ENCODE measurements at places on chromosomes 7 and 10.

- DNase-seq: no peak
Measured at GRCh38 chr10:132702601-132703418, 83.1 kb downstream of the NKX6-2 start.

- no peak for DNase-seq
Measured at GRCh38 chr7:56063500-56063881, 595 bp upstream of the SUMF2 start.

DNA sequence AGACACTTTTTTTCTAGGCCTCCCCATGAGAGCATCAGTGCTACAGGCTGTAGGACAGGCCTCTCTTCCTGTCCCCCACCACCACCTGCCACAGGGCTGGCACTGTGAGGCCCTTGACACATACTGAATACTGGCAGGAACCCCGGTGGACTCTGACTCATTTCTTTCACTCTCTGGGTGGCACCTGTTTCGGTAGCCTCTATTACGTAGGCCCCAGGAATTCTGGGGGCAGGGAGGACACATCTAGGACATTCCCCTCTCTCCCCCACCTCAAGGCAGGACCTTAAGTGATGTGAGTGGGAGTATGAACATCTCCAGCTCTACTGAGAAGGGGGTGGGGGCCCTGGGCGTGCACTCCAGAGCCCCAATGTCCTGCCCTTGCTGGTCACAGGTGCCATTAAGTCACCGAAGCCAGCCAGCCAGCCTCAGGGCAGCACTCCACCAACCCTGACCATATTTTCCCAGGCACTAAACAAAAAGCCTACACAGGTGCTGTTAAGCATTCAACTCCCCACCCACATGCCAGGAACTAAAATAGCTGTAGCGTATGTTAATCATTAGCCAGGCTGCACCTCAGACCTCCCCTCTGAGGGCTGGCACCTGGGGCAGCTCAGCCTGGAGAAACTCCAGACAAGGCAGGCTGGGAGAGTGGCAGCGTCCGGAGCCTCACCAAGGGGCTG lies 8.9 kb downstream of the ANXA11 start:
- DNase-seq: peak; percentile 57

DNA sequence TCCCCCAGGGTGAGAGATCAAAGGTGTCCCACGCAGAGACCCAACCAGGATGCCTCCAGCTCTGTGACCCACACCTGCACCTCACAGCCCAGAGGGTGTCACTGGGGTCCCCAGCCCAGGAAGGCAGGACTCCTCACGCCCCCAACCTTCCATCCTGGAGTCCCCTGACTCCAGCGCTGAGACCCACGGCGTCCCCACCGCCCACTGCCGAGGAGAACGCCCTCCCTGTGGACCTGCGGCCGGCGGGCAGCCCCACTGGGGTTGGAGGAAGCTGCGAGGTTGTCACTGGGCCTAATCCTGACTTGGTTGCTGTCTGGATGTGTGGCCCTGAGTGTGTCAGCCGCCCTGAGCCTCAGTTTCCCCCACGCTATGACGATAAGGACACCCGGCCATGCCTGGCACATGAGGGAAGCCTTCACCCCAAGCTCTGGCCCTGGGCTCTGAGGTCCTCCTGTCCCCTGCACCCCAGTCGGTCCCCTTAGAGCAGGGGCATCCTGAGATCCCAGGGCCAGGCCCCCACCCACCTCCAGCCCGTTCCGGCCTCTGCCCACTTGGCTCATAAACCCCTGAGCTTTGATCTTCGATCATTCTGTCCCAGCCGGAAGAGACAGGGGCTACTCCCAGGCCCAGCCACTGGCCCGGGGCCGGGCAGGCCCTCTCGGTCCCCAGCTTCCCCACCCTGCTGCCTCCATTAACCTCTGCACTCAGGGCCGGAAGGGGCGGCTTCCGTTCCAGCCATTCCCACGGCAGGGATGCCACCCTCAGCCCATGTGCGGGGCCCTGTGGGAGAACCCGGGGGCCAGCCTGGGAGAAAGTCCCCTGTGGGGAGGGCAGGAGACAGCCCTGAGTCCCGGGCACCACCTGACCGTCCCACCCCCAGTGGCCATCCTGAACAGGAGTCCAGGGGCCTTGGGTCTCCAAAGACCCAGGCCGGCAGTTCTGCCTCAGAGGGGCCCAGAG lies 113.2 kb downstream of the MICALL2 start:
- DNase-seq: no peak

DNA sequence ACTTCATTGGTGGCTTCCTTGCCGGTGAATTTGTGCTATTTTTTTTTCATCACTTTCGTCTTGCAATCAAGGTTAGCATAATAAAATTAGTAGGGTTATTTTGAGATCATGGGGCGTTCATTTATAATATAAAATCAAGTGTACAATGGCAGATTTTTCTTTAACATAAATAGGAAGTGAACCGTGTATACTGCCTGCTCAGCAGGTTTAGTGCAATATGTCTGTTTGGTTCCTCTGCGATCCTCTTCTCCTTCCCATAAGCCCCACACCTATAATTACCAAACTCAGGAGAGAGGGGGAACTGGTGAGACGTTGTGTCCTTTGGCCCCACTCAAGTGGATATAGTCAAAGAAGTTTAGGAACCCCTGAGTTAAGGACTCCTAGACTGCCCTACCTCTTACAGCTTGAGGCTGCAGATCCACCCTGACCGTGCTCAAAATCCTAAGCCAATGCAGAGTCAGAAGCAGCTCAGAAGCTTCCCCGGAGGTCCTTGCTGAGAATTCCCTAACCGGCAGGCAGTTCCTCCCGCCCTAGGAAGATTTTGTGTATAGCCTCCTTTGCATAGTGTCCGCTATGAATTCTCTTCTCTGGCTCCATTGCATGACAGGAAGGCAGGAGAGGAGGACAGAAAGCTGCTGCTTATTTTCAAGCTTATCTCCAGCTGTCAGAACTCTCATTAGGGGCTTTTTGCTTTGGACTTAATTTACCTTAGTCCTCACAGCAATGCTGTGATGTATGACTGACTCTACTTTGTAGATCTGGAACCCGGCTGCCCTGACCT lies 41.5 kb downstream of the PYROXD2 start:
- DNase-seq: no peak

GRCh38 chr7:110988890-110989501 lies 101.9 kb upstream of the LRRN3 start:
- no peak for DNase-seq

DNA sequence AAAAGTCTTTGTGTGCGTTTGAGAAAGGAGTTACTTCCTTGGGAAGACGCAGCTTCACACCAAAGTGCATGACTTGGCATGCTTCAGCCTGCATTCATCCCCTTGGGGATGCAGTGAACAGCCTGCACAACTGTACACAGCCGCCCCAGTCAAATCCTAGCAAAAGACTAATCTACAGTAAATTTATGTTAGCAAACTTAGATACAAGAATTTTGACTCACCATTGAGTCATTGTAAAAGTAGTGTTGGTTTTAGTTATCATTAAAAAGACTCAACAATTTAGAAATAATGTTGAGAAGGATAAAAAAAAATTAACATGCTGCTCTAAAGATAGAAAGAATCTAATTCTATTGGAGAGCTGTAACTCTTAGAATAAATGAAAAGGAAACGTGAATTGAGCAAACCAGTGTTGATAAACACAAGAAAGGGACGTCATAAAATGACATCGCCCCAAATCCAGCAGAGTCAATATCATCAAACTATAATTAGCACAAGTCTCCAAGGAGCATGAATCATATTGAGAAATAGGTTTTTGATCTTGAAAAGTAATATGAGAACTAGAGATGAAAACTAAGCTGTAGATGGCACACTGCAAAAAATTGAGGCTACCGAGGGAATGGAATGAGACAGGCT lies 11.9 kb upstream of the OPTN start:
- DNase-seq: peak; percentile 64

GRCh38 chr7:111510062-111510461 lies 52.2 kb downstream of the IMMP2L start:
- DNase-seq: no peak

- DNase-seq: no peak
Measured at GRCh38 chr10:129335396-129335795, 131.6 kb upstream of the MGMT start.

- peak; percentile 12 for DNase-seq
Measured at GRCh38 chr10:70967591-70968587, 79.5 kb upstream of the PCBD1 start.

DNA sequence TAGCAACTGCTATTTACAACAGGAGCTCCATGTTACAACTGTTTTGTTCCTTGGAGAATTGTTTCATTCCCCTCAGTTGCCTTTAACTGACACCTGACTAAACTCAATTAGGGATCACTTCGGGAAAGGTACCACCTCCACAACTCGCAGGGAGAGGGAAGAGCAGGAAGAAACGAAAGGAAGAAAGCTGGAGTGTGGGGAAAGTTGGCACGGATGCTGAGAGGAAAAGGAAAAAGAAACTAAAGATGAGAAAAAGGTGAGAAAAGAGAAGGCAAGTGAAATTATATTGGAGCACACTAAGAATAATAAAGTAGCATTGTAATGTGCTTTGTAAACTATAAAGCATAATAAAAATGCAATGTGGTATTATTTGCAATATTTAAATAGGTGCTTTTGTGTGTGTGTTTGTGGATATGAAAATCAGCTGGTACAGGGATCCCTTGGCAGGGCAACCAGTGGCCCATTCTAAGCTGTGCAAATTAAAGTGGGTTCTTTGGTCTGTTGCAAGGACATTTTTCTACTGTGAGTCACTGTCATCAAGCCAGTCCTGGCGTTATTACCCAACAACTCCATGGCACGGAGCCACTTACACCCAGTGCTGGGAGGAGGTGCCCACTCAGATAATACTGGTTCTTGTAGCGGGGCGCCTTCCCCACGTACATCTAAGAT lies 45.9 kb downstream of the HIPK2 start:
- peak; percentile 91 for DNase-seq

DNA sequence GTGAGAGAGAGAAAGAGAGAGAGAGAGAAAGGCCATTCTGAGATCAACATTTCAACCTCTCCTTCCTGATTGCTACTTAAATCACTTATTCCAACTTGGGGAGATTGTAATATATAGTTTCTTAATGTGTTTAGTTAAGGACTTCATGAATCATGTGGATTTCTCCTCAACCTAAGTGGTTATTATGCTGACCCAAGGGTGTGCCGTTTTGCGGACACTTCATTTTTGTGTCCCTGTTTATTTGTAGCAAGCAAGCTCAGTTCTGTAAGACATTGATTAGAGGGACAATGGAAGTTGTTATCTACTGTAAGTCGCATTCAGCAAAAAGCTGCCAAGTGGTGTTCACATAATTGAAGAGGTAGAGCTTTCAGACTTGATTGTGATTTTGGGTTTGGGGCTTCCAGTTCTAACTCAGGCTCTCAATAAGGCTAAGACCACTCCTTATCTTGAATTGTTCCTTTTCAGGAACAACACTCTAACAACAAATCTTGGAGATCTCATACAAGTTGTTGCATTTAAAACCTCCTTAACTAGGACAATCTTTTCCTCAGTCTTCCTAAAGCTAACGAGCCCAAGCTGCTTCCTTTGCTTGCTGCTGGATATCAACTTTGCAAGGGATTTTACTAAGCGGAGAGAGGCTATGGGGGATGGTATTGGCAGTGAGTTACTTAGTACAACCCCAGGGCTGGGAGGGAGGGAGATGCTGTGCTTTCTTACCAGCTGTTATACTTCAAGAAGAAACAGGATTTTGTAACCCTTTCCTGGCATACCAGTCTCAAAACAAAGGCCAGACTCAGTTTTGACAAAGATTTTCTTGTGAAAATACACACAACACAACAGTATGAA lies 19.8 kb upstream of the COL1A2 start:
- DNase-seq: peak; percentile 97
